SK-N-MC (cell line): ENCODE measurements at places on chromosomes 2 and 18.

DNA sequence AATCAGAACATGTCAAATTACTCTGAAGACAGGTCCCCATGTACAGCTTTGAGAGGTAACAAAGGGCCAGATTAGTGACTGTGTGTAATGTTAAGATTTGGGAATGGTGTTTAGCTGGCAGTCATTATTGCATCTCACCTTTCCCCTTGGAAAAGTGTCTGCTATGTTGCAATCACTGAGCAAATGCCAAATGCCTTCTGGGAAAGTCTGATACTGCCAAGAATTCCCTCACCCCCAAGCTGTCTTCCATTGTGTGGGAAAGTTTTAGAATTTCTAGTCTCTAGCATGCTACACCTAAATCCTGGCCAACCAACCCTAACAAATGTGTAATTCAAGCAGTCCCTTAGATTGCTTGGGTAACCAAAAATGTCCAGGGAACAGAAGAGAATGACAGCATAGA, 13.6 kb upstream of the PELI1 start:
- DNase-seq = no peak

- no peak for DNase-seq
Measured at GRCh38 chr2:201275069-201275468, 14.7 kb downstream of the CASP8 start.

DNA sequence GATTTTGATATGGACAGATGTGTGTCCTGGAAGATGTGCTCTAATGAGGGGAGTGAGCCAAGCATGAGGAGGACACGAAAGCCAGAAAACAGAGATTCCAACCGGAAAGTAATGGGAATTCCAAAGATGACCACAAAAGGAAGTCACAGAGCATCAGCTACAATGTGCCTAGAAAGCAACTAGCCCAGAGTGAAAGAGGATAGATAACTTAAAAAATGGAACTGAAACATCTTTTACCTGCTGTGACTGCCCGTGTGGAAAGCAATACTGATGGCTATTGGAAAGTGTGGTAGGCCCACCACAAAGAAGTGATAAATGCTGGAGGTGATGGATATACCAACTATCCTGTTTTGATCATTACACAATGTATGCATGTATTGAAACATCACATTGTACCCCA, 21.6 kb downstream of the DNMT3A start:
- DNase-seq = no peak

DNA sequence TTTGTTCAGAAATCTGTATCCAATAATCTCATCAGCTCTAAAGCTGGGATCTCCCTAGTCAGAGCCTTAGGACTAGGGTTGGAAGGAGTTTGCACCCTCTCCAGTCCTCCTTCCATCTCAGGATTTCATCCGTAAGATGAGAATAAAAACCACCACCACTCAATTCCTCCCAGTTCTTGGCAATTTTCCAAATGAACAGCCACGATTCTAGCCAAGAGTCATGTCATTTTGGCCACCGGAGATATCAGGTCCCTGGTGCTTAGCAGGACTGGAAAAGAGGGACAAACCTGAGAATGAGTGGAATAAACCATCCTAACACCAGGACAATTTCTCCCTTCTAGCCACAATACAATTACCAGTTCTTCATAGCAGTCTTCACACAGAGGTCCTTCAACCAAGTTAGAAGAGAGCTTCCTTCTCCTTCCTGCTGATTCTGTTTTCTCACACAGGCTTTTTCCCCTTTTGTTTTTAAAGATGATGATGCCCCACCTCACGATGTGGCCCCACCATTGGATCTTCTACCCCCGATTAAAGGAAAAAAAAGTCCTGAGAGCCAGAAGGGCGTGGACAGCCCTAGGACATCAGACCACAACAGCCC, 36.2 kb downstream of the KIAA2012 start:
- no peak for DNase-seq
